Stimulated activated CD8-positive, alpha-beta memory T cell treated with anti-CD3 and anti-CD28 coated beads, Interleukin-15, amount 100 ng/mL, for 24 hours (primary cell): ENCODE measurements at places on chromosomes 7 and 10.

DNA sequence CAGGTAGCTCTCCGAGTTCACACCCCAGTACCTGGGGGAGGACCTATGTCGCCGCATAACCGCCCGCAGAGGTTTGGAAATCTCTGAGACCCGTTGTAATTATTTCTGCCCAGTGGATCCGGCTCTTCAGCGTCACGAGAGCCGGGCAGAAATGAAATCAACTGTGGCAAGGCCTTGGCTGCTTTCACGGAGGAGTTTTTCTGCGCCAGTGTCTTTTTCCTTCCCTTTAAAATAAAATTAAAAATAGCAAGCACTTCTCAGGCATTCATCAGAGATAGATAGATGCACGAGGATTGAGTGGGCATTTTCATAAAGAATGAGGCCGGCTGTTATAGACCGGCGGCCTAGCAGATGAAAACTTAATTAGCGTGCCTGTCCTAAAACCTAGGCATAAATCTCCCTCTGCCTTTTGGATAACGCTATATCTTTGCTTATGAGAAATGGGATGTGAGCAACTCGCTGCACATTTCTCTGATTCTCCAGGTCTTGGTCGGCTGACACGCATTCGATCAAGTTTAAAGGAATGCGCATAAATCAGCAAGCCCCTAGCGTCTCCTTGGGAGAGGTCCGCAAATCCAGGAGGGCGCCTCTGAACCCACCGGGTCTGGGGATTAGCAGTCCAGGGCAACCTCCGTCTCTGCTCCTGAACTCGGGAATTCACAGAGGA is 6.4 kb downstream of the HOXA13 start:
- DNase-seq, result no peak

DNA sequence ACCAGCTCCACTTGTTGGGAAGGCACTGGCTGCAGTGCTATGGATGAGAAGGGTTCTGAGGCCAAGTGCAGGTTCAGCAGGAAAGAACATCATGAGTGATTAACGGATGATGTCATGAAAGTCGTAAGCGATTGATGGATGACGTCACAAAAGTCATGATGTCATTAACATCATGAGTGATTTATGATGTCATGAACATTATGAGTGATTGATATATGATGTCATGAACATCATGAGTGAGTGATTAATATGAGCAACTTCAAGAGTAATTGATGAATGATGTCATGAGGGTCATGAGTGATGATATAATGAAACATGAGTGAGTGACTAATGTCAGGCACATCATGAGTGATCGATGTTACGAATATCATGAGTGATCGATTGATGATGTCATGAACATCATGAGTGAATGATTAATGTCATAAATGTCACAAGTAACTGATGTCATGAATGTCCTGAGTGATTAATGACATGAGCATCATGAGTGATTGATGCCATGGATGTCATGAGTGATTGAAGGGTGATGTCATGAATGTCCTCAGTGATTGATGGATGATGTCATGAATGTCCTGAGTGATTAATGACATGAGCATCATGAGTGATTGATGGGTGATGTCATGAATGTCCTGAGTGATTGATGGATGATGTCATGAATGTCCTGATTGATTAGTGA is 185.6 kb downstream of the PAXIP1 start:
- no peak for DNase-seq

- DNase-seq, result no peak
These were observed 826.0 kb downstream of the SORCS1 start for GRCh38 chr10:106338486-106338885.

DNA sequence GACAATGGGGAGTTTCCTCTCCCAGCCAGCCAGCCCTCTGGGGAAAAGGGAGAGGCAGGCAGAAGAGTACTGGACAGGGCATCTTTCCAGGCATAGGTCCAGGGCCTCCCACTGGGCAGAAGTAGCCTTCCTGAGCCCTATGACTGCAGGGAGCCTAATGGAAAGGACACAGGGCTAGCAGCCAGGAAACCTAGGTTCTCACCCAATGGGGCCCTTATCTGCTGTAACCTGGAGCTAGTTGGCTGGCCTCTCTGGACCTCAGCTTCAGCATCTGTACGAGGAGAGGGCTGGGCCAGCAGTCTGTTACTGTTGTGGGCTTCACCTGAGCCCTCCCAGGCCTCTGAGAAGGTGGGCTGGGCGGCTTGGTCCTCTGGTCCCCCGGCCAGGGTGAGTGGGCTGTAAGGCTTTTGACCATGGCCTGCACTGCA is 22.4 kb downstream of the LDB3 start:
- no peak for DNase-seq

- no peak for DNase-seq
These were observed 86.5 kb upstream of the PFKP start for GRCh38 chr10:2980791-2981360.

- DNase-seq, result no peak
These were observed 285.1 kb downstream of the CCSER2 start for GRCh38 chr10:84613336-84614021.

DNA sequence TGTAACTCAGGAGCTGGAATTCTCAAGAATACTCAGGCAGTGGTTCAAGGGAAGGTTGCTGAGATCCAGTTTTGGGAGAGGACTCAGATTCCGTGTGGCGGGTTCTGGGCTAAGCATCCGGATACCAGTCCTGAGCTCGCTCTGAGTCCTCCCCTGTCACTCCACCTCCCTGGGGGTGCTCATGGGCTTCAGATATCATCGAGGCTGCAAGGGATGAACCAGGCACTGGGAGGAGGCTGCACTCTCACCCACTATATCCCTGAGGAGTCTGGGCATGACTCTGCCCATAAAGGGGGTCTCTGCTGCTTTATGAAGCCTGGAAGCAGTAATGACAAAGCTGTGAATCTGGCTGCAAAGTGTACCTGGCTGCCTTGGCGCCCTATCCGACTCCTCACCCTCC is 188.5 kb downstream of the TNS3 start:
- no peak for DNase-seq

- no peak for DNase-seq
These were observed 113.3 kb downstream of the CYTH3 start for GRCh38 chr7:6159097-6159483.

GRCh38 chr7:102463841-102464576 is 654 bp downstream of the ALKBH4 start:
- no peak for DNase-seq

GRCh38 chr7:157219154-157219553 is 80.4 kb downstream of the UBE3C start:
- no peak for DNase-seq

- no peak for DNase-seq
These were observed 26.4 kb downstream of the UBTD1 start for GRCh38 chr10:97525086-97525485.

GRCh38 chr10:30974355-30974754 is 57.3 kb downstream of the ZNF438 start:
- DNase-seq, result no peak

DNA sequence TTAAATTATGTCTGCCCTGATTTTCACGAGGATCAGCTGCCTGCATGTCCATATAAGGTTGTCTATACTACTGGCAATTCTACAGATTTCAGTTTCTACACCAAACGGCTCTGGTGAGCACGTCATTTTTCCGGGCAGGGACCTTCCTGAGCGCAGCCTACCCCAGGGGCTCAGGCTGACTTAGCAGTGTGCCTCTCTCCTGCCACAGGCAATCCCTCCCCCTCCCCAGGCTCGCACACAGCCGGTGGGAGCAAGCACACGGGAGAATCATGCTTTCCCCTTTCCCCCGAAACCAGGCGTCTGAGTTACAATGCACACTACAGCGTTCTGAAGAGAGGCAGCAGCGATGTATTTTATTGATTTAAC is 1.7 kb downstream of the KLF6 start:
- DNase-seq, result no peak

GRCh38 chr10:124229201-124229988 is 136.0 kb upstream of the CHST15 start:
- no peak for DNase-seq

GRCh38 chr7:7257899-7258692 is 75.8 kb downstream of the C1GALT1 start:
- no peak for DNase-seq

- DNase-seq, result no peak
These were observed 14.3 kb downstream of the GALNT17 start for GRCh38 chr7:71145906-71146901.

- DNase-seq, result no peak
These were observed 177.2 kb downstream of the FANK1 start for GRCh38 chr10:126073606-126074005.

DNA sequence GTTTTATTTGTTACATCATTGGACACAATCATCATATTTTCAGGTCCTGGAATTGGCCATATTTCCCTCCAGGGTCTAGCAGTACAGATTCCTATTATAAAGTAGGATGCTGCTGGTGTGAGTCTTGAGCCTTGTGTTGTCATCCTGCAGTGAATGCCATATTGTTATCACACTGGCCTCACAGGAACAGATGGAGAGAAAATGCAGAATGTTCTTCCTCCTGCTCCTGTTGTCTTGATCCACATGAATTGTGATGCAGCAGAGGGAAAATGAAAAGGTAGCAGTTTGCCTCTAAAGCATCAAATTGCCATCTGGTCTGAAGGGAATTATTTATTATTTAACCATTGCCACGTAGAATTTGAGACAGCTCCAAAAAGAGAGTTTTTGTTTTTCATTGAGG is 248.6 kb downstream of the GPAM start:
- no peak for DNase-seq

DNA sequence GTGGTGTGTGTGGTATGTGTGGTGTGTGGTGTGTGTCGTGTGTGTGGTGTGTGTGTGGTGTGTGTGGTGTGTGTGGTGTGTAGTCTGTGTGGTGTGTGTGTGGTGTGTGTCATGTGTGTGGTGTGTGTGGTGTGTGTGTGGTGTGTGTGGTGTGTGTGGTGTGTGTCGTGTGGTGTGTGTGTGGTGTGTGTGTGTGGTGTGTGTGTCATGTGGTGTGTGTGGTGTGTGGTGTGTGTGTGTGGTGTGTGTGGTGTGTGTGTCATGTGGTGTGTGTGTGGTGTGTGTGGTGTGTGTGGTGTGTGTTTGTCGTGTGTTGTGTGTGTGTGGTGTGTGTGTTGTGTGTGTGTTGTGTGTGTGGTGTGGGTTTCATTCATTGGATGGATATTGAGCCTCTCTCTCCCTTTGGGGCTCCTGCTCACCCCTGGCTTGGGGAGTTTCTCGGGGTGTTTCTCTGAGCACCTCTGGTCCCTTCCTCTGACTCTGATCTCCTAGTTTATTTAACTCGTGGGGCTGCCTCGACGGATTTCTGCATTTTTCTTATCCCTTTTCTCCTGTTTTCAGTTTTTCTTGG is 145.8 kb downstream of the DNAJB6 start:
- DNase-seq, result no peak

GRCh38 chr10:42242135-42242805 is 396.1 kb downstream of the ZNF33B start:
- DNase-seq, result no peak

GRCh38 chr7:9719303-9719702 is 1254.4 kb upstream of the PHF14 start:
- DNase-seq, result no peak

DNA sequence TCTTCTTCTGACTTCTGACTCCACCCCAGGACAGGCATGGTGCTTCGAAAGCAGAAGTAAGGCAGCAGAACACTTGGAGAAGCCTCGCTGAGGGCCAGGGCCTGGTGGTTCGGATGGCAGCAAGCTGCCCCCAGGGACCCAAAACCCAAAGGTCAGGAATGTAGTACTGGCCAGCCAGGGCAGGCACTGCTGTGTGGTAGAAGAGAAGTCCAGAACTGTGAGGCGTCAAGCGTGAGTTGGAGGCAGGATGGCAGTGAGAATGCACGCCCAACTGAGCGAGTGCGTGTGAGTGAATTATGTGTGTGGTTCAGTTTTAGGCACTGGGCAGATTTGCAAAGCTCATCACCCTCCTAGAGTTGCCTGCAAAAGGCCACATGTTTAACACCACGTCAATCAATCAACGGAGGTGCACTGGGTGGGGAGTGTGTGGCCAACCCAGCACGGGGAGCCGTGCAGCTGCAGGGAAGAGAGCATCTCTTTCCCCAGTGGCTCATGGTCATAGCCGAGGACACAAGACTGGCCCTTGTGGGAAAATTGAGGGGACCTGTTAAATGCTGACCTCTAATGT is 144.3 kb downstream of the KCNMA1 start:
- no peak for DNase-seq

- no peak for DNase-seq
These were observed 50.5 kb downstream of the NUDCD3 start for GRCh38 chr7:44439926-44440325.

- no peak for DNase-seq
These were observed 140.2 kb downstream of the PTN start for GRCh38 chr7:137203351-137203750.

DNA sequence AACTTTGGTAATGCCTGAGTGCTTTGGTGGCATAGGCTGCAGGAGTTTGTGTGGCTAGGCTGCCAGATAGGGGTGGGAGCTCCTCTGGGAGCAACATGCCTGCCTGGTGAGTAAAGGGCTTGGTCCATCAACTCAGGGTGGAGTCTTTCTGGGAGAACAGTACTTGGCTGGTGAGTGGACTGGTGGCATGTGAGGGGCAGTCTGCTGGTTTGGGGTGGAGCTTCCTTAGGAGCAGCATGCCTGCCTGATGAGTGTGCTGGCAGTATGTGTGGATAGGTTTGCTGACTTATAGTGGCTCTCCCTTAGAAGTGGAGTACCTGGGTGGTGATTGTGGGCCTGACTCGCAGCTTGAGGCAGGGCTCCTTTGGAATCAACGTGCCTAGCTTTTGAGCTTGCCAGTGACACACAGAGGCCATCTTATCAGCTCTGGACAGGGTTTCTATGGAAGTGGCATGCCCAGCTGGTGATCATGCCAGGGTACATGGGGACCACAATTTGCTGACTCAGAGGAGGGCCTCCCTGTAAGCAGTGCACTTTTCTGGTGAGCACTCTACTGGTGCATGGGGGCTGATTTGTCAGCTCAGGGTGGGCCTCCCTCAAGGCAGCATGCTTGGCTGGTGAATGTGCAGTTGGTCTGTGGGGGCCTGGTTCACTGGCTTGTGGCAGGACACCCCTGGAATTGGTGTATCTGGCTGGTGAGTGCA is 35.0 kb upstream of the SRI start:
- no peak for DNase-seq
